ENCODE measurements at places on chromosomes 12 and 14.

GRCh38 chr12:84397263-84397662 is 515.3 kb downstream of the SLC6A15 start:
- DNase-seq: no peak

DNA sequence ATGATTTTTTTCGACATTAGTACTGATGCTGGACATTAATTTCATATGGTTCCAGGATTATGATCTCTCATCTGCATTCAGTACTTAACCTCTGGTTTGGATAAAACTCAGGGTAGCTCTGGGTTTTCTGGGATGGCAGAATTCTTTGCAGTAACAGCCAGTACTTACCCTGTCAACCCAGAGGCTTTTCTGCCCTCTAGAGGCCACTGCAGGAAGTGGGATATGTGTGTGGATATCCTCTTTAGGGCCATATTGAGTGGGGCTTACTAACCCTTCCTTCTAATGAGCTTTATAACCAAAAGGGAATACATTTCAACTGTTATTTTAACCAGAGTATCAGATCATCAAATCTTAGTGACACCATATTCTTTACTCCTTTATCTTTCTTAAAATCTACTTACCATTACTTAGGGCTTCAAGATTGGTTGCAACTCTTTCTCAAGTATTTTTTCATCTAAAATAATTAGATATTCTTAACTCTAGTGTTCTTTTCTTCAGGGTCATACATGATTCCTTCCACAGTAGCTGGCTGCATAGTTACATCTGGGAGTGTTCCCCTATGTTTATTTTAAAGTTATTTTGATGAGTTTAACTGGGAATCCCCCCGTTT is 488.0 kb upstream of the STXBP6 start:
- peak; percentile 71 for DNase-seq

- DNase-seq: no peak
These were observed 33.9 kb upstream of the FAM222A start for GRCh38 chr12:109679501-109680263.

GRCh38 chr12:105214148-105214547 is 21.8 kb downstream of the APPL2 start:
- no peak for DNase-seq

DNA sequence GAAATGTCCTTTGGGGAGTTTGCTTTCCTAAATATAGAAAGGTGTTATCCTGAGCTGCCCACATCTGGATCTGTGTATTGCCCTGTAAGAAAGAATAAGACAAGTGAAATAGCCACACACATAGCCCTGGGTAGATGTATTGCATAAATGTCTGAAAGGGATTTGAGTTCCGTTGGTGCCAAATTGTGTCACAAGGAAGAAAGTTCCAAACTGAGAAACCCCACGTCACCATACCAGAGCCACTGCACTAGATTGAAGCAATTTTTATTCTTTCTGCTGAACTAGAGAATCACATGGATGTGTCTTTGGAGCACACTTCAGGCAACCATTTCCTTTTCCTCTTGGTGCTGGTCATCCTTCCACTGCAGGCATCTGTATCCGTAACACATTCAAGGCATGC is 5.0 kb downstream of the RNASE9 start:
- DNase-seq: no peak

DNA sequence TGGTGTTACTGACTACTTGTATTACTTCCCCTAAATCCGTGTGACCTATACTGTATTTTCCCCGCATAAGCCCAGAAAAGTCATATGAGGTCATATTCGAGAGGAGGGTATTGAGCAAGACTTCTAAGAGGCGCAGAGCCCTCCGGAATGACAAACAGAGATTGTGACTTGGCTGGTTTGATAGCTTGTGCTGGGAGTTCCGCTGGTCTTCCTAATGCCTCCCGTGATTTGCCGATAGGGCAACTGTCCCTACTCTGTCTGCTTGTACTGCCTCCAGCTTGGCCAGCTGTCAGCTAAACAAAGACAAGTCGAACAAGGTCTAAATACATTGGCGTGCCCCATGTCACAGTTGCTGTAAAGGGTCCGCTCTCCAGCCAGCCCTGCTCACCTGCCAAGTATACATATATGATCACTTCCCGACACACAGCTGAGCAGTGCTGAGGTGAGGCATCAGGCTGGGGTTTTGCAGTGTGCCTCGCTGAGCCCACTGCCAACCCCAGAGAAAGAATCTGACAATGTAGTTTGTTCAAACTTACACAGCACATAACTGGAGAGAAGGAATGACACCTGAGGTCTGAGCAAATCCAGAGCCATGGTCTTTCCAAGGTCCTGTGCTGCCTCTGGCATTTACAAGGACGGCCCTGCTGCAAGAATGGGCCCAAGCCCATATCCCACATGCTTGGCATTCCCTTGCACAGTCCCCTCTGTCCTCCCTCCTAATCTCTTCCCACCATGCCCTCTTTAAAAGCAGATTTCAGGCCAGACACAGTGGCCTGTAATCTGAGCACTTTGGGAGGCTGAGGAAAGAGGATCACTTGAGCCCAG is 23.7 kb downstream of the LGMN start:
- DNase-seq: no peak

GRCh38 chr12:82954572-82954971 is 267.9 kb downstream of the TMTC2 start:
- DNase-seq: no peak

GRCh38 chr14:101365329-101366158 is 195.8 kb upstream of the DIO3 start:
- no peak for DNase-seq

GRCh38 chr14:74527736-74528280 is 34.2 kb downstream of the ISCA2 start:
- no peak for DNase-seq

DNA sequence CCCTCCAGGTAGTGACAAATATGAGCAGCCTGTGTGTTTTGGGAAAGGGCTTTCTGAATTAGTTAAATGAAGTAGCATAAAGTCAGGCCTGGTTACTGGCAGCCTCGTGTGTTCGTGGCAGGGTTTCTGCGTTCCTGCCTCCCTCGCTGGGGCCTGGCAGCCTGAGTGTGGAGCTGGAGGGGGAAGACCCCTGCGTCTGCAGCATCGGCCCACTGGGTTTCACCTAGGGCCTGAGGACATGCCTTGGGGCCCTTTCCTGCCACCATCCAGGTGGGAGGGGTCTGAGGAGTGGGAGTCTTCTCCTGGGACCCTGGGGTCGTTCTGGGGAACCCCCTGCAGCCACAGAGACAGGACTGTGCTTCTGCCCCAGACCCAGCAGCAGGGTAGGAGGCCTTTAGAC is 20.4 kb upstream of the AMN start:
- no peak for DNase-seq

DNA sequence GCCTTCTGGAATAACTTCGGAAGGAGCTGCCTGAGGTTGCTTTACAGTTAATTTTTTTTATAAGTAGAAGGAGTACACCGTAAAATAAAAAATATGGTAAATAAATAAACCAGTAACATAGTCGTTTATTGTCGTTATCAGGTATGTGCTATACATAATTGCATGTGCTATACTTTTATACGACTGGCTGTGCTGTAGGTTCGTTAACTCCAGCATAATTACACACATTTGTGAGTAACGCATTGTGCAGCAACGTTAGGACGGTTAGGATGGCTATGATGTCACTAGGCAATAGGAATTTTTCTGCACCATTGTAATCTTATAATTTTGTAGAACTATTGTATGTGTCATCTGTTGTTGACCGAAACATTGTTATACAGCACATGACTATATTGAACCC is 8.5 kb downstream of the EXD2 start:
- no peak for DNase-seq

DNA sequence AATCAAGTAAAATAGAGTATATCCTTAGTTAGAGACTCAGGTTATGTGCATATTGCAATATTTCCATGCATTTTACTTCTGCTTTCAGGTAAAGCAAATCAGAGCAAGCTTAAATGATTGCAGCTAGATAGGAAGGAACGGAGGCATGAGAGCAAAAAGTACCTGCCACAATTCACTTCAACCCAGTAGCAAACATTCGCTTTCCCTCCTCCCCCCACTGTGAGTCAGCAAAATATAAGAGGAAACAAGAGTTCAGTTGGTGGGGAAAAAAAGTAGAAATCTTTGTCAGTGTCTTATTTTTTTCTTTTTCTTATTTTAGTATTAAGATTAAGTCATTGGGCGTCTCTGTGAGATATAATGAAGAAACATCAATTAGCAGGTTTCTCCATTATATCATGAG is 475.4 kb downstream of the NPAS3 start:
- no peak for DNase-seq

DNA sequence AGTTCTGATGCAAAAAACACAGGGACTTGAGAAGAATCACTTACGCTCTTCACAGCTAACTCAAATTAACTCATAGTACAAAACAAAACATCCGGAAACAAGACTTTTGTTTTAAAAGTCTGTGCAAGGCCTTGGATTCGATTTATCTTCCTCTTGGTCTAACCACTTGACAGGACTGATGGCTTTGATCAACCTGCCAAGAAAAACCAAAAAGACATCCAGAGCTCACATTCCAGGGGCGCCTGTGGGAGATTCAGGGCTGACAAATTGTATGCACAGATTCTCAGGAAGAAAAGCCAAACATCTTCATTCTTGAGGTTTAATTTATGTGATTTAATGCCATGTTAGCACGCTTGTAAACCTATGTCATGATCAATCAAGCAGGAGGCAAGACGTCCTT is 129.1 kb upstream of the TMCC3 start:
- no peak for DNase-seq

DNA sequence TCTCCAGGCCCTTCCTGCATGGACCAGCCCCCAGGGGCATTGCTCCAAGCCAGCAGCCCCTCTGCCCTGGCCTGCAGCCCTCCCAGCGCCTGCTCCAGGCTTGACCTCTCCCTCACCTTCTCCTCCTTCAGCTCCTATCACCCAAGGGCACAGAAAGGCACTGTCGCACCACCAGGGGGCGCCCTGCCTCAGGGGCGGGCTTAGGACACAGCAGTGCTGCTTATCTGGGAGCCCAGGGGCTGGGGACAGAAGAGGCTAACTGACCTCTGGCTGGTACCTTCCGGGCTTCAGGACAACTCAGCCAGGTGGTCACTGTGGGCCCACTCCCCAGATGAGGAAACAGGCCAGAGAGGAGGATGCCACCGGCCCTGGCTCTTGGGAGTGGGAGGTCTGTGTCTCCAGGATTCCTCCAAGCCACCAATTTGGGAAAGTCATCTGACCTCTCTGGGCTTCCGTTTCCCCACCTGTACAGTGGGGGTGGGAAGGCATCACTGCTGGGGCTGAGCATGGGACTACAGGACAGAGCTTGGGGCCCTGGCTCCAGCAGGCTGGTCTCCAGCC is 25.3 kb upstream of the GPR132 start:
- peak; percentile 61 for DNase-seq

DNA sequence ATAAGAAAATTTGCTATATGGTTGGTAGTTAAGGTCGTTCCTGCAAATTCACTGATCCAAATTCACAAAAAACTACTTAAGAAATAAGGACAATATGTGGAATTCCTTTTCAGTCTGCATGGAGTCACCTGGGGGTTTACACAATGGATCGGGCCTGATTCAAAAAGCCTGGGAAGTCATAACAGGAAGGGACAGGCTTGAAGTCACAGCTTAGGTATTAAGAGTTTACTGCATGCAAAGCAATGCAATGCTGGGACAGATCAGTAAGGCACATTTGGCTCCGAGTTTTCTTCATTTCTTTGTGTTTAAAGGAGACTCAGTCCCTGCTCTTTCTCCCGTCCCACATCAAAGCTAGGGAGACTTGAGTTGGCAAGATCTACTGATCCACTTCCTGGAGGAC is 153.3 kb downstream of the NTF3 start:
- DNase-seq: no peak

GRCh38 chr14:38016497-38016896 is 191.2 kb upstream of the SSTR1 start:
- DNase-seq: no peak

DNA sequence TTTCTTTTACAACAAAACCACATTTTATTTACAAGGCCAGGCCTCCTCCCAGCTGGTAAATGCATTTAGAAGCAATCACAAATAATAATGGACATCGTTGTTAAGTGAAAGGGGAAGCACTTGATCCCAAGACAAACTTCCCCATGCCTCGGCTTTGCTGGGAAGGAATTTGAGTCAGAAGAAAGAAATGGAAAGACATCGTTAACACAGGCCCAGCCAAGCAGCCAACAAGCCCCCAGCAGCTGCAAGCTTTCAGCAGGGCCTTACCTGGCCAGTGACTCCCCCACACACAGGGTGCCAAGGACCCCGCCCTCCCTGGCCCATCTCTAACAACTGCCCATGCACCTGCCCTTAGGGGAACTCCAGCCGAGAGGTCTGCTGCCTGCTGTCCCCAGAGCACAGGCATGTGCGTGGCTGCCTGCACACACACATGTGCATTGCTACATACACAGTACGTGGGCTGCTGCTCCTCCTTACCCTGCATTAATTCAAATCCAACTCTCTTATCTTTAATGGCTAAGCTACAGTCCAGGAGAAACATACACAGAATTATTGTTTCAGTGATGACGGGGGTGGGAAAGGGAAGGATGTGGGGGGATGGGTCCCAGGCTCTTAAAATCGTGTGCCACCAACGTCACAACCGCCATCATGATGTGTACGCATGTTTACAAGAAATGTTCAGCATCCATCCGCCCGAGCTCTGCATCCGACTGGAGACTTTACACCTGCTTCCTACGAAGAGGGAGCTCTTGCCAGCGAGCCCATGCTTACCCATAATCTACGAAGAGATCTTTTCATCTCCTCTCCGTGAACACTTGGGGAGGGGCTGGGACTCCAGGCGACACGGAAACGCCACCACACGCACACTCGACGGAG is 9.8 kb downstream of the BCL11B start:
- DNase-seq: no peak

GRCh38 chr14:24944800-24945199 is 105.1 kb downstream of the STXBP6 start:
- no peak for DNase-seq

DNA sequence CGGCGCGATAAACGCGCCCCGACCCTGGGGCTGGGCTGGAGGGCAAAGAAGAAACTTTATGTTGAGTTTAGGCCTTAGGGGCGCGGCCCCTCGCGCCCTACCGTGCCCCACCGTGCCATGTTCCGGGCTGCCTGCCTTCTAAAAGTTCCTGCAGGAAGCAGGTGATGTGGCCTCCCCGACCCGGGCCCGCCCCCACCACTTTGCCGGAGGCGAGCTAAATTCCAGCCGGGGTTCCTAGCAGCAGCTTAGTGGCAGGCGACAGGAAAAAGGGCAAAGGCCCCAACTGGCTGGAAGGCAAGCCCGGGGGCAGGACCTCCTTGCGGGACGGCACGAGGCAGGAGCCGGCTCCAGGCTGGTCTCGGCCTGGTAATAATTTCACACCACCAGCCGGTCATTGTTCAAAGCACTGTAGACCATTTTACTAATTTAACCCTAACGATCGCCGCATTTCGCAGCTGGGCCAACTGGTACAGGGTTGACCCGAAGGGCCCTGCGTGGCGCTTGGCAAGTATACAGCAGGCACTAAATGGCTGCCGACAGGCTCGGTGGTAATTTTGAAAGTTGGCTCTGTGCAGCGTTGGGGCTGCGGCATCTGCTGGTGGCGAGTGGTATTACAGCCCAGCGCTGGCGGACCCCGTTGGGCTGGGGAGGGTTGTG is 895 bp upstream of the CCDC88C start:
- no peak for DNase-seq

- no peak for DNase-seq
These were observed 67.3 kb downstream of the DACT1 start for GRCh38 chr14:58705066-58705465.

Measured in NCI-H1092 (cell line).